ENCODE measurements at places on chromosomes 13 and 19.
A peak's percentile ranks its signal among the peaks of the same experiment; 100 is the strongest.

DNA sequence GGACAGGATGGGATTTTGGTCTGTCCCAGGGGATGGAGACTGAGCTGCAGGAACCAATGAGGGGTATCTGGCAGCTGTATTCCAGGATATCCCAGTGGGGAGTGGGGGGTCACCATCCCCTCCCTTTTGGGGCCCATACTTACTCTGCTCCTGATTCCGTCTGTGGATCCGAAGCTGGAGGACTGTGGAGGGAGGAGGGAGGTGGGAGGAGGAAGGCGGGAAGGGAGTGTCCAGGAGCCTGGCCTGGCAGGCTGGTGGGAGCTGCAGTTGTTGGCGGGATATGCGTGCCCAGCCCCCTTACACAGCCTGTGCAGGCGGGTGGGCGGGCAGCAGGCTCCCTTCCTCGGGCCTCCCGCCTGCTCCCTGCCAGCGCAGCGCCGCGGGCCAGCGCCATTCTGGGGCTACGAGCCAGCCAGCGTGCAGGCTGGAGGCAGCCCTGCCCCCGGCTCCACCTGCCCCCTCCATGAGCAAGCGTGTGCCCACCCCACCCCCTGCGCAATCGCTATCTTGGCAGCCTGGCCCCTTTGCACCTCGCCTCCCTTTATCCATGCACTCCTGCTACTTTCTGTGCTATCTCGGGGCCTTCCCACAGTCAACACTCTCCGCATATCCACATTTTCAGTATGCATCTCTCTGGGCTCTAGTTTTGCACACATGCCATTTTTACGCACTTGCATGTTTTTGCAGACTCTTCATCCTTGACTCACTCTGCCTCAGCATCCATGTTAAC lies 2.8 kb downstream of the MAMSTR start:
- peak; percentile 30 for DNase-seq

- no peak for DNase-seq
Observed at GRCh38 chr19:17648786-17649185, 39.4 kb downstream of the UNC13A start.

DNA sequence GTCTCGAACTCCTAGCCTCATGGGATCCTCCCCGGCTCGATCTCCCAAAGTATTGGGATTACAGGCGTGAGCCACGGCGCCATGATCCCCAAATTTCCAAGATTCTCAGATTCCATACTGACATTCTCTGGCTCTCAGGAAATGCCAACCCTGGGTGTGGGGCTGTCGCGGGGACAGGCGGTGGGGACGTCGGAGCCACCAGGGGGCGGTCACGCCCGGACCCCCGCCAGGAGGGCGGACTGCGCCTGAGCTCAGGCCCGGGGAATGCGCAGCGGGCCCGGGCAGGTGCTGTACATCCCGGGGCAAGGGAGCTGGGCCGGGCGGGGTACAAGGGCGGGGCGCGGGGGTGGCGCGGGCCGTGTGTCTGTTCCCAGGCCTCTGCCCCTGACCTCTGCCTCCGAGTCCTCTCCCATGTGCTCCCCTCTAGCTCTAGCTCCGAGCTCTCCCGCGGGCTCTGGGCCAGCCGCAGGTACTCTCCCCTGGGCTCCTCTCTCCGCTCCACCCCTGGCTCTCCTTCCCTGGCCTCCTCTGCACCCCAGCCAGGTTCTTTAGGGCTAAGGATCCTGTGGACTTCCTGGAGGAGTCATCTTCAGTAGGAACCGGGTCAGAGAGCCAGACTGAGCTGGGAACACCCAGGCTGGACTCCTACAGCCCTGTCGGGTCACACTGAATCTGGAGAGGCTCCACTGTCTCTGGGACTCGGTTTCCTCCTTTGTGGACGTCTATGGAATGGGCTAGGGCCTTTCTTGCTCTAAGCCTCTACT lies 2.4 kb downstream of the PPP1R13L start:
- no peak for DNase-seq

GRCh38 chr13:44053208-44053607 lies 173.5 kb downstream of the LACC1 start:
- no peak for DNase-seq

- DNase-seq: no peak
Observed at GRCh38 chr19:10418485-10419199, 1.7 kb upstream of the PDE4A start.

DNA sequence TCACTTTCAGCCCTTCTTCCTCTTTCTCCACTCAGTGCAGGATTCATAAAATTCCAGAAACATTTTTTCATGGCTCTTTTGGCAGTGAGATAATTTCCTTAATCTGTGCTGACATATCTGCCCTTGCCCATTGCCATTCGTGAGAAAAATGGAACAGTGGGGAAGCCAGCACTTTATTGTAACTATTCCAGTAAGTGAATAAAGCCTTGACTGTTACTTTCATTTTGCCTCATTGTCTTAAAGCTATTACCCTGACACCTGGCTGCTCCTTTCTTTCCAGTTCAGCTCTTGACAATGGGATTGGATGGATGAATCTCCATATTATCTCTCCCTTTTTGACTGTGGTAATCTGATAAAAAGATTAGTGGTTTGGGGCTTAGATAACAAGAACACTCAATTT lies 1068.1 kb upstream of the PCDH20 start:
- no peak for DNase-seq

- DNase-seq: no peak
Observed at GRCh38 chr19:46383171-46383815, 30.1 kb downstream of the CCDC8 start.

DNA sequence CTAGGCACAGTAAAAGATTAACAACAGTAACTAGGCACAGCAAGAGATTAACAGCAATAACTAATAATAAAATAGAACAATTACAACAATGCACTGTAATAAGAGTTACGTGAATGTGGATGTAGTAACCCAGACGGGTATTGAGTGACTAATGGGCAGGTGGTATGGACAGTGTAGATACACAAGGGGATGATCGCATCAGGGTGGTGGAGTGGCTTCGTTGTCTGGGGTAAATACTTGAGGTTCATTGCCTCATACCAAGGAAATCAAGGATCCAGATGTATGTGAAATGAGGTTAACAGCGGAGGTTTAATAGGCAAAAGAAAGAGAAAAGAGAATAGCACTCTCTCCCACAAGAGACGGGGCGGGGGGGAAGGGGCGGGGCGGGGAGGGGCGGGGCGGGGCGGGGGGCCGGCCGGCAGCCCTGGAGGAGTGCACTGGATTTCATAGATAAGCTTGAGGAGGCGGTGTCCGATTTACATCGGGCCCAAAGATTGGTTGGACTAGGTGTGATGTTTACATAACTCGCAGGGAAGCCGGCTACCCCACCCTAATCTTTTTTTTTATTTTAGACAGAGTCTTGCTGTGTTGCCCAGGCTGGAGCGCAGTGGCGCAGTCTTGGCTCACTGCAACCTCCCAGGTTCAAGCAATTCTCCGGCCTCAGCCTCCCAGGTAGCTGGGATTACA lies 106.3 kb downstream of the KCTD15 start:
- no peak for DNase-seq

DNA sequence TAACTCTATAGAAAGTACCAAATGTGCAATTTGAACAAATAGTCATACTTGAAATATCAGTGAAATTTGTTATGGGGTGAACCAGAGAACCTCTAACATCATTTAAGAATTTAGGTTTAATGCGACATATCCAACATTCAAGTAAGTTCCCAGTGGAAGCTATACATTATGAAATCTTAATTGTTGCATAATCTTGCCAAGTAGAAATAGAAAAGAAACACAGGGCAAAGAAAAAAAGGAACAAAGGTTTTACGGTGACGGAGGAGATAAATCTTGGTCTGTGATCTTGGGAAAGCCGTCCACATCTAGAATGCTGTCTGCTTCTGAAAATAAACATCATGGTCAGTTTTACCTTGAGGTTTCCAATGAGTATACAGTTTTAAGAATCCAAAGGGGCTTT lies 445.7 kb downstream of the RFC3 start:
- DNase-seq: no peak

DNA sequence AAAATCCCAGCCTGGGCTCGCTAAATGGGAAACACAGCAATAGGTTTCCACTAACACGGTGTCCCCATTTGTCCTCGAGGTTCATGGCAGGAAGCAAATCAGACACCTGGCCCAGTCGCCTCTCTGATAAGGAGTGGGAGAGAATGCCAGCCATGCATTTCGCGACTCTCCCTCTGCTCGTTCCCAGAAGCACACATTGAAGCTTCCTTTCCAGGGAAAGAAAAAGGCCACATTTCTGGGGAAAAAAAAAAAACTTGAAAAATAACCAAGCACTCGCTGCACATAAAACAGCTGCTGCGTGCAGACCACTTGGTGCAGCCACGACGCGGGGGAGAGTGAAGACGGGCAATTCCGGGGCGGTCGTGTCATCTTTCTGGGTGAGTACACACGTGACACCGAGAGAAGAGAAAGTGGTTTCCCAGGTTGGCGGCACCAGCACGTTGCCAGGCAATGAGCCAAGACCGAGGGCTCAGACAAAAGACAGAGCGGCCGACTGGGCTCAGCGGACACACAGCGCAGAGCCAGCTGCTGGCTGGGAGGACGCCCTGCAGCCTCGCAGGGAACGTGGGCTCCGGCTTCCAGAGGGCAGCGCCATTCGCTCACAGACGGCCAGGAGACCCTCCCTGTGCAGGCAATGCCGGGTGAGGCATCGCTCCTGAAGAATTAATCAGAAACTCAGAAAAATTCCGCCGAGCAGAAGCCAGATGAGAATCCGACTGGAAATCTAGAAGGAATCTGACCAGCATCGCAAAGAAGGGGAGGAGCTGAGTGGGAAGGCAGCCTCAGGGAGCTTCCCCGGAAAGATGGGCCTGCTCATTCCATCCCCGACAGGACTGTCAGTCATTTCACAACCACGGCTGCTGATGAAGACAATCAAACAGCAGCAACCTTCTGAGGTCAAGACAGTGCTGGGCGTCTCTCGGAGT lies 83.2 kb upstream of the IRS2 start:
- DNase-seq: peak; percentile 13

GRCh38 chr13:113849981-113850721 lies 13.7 kb downstream of the GAS6 start:
- no peak for DNase-seq

DNA sequence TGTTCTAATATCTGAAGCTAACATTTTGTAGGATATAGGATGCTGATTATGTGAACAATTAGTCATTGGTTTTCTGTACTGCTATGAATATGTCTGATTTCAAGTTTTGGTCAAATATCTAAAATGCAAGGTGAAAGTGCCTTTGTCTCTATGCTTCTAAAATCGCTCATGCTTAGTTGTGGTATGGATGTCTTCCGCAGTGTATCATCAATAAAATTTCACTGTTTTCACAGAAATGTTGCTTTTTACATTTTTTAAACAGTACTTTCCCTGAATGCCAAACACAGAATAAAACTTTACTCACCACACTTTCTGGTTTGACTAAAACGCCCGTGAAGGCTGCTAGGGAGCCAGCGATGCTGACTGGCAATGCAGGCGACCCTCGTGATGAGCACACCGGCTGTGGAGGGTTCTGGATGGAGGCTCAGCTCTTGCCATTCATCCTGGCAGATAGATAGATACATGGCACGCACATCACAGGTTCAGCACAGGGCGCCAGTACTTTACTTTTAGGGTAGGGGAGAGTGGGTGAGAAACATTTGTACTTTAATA lies 40.1 kb downstream of the SLC7A9 start:
- DNase-seq: no peak
